ENCODE measurements at places on chromosomes 13 and 19. TPM values are rescaled to one million over a fixed set of nuclear protein-coding genes. Genes with fewer than 3 reads are reported as not detected.
A peak's percentile ranks its signal among the peaks of the same experiment; 100 is the strongest.

- peaks cover 4% of the 10 kb centered on the region for H3K36me3 ChIP-seq
- peaks cover 27% of the 10 kb centered on the region for H3K27me3 ChIP-seq
- H3K27ac ChIP-seq, result no peak overlapping the region
- no peaks in the 10 kb centered on the region for H3K4me1 ChIP-seq
- H3K4me3 ChIP-seq, result no peak overlapping the region
- DNase-seq, result no peak
Measured at GRCh38 chr19:17022738-17023137, 3.9 kb downstream of the CPAMD8 start.

DNA sequence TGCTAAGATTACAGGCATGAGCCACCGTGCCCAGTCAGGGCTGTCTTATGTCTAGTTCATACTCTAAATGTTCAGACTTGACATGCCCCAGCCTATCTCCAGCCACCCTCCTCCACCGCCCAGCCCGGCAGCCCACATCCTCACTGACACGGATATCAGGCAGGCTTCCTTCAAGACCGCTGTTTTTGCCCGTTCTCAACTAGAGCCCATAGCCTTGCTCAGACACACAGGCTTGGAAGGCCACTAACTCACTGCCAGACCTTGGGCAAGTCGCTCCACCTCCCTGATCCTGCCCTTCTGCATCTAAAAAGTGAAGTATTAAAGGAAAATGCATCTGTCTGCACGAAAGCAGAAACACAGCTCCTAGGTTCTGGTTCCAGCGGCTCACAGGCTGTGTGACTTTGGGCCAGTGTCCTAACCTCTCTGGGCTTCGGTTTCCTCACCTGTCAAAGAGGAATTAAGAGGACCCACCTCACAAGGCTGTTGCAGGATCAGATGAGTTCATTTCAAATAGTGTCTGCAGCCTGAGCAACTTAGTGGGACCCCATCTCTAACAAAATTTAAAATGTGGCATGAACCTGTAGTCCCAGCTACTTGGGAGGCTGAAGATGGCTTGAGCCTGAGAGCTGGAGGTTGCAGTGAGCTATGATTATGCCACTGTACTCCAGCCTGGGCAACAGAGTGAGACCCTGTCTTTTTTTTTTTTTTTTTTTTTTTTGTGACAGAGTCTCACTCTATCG, 14.5 kb upstream of the CERS4 start:
- no peaks in the 10 kb centered on the region for H3K36me3 ChIP-seq
- H3K27ac ChIP-seq, result peak overlapping the region; percentile 90
- peak overlapping the region; percentile 83 for H3K4me3 ChIP-seq
- H3K27me3 ChIP-seq, result no peaks in the 10 kb centered on the region
- peak; percentile 69 for DNase-seq
- peaks cover 52% of the 10 kb centered on the region for H3K4me1 ChIP-seq

DNA sequence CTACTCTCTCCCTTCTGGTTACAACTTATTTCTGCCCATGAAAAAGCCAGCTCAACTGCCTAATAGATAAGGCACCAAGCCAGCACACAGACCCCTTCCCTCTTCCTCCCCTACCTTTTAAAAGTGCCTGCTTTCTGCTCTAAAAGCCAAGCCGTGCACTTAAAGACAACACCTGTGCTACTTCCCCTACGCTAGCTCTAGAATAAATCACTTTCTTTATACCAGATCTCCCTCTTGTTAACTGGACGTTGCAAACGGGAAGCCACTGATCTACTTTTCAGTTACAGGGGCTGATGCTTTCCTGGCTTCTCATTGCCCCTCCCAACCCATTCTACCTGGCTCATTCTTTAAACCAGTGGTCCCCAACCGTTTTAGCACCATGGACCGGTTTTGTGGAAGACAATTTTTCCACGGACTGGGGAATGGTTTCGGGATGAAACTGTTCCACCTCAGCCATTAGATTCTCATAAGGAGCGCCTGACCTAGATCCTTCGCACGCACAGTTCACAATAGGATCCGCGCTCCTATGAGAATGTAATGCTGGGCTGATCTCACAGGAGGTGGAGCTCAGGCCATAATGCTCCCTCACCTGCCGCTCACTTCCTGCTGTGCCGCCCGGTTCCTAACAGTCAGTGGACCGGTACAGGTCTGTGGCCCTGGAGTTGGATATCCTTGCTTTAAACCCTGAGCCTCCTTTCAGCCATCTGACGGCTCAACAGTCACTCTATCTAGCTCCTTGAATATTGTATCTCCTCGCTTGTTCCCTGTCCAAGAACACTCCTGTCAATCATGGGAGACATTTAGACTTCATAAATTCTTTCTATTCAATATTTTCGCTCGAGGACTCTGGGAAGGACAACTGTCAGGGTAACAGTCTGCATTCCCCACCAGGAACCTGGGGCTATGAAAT, 841 bp upstream of the ZNF223 start:
- DNase-seq, result peak; percentile 20
- peak overlapping the region; percentile 52 for H3K27ac ChIP-seq
- H3K27me3 ChIP-seq, result peaks cover 6% of the 10 kb centered on the region
- peaks cover 23% of the 10 kb centered on the region for H3K4me1 ChIP-seq
- peaks cover 23% of the 10 kb centered on the region for H3K36me3 ChIP-seq

- H3K27me3 ChIP-seq, result no peaks in the 10 kb centered on the region
- H3K36me3 ChIP-seq, result no peaks in the 10 kb centered on the region
- peak overlapping the region; percentile 5 for H3K4me3 ChIP-seq
- H3K4me1 ChIP-seq, result peaks cover 16% of the 10 kb centered on the region
Measured at GRCh38 chr13:100520936-100521850, 67.4 kb downstream of the GGACT start.

GRCh38 chr13:113623491-113624234, 34.3 kb downstream of the ATP4B start:
- no peak overlapping the region for H3K27ac ChIP-seq
- peaks cover 17% of the 10 kb centered on the region for H3K36me3 ChIP-seq
- H3K4me1 ChIP-seq, result no peaks in the 10 kb centered on the region
- no peak for DNase-seq
- no peaks in the 10 kb centered on the region for H3K27me3 ChIP-seq

- no peaks in the 10 kb centered on the region for H3K4me1 ChIP-seq
- no peak overlapping the region for H3K27ac ChIP-seq
- no peaks in the 10 kb centered on the region for H3K36me3 ChIP-seq
- no peak for DNase-seq
- no peak overlapping the region for H3K4me3 ChIP-seq
Measured at GRCh38 chr13:71524613-71525304, 342.2 kb downstream of the DACH1 start.

GRCh38 chr19:6751189-6751588, 11.7 kb downstream of the TRIP10 start:
- H3K4me3 ChIP-seq, result no peak overlapping the region
- H3K4me1 ChIP-seq, result peaks cover 10% of the 10 kb centered on the region
- no peak overlapping the region for H3K27ac ChIP-seq
- DNase-seq, result no peak
- H3K36me3 ChIP-seq, result peaks cover 3% of the 10 kb centered on the region

DNA sequence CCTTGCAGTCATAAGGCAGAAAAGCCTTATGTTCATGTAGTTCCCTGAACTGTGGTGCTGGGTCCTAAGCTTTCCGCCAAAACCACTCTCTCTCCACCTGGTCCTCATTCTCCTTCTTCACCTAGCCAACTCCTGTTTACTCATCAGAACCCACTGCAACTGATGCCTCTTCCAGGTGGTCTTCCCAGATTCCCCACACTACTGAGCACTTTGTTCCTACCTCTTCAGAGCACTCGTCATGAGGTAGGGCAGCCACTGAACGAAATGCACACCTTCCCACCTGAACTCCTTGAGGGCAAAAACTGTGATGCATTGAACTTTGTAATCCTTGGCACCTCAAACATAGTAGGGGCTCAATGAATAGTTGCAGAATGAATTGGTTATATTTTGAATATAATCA, 100.4 kb downstream of the DOCK9 start:
- H3K27ac ChIP-seq, result peak overlapping the region; percentile 3
- no peak for DNase-seq
- no peak overlapping the region for H3K4me3 ChIP-seq
- H3K36me3 ChIP-seq, result peaks cover 34% of the 10 kb centered on the region
- peaks cover 38% of the 10 kb centered on the region for H3K4me1 ChIP-seq
- H3K27me3 ChIP-seq, result no peaks in the 10 kb centered on the region

GRCh38 chr19:45497791-45498190, 452 bp upstream of the PPM1N start:
- no peaks in the 10 kb centered on the region for H3K36me3 ChIP-seq
- DNase-seq, result no peak

GRCh38 chr13:97212601-97213040, 9.5 kb upstream of the MBNL2 start:
- peaks cover under 1% of the 10 kb centered on the region for H3K36me3 ChIP-seq
- no peak for DNase-seq
- H3K4me1 ChIP-seq, result peaks cover 22% of the 10 kb centered on the region
- no peaks in the 10 kb centered on the region for H3K27me3 ChIP-seq
- H3K27ac ChIP-seq, result peak overlapping the region; percentile 4
- H3K4me3 ChIP-seq, result no peak overlapping the region

- H3K27ac ChIP-seq, result peak overlapping the region; percentile 76
- no peaks in the 10 kb centered on the region for H3K27me3 ChIP-seq
- H3K4me3 ChIP-seq, result peak overlapping the region; percentile 85
- peaks cover 44% of the 10 kb centered on the region for H3K4me1 ChIP-seq
Measured at GRCh38 chr19:2049741-2050348, 1.2 kb downstream of the MKNK2 start.

DNA sequence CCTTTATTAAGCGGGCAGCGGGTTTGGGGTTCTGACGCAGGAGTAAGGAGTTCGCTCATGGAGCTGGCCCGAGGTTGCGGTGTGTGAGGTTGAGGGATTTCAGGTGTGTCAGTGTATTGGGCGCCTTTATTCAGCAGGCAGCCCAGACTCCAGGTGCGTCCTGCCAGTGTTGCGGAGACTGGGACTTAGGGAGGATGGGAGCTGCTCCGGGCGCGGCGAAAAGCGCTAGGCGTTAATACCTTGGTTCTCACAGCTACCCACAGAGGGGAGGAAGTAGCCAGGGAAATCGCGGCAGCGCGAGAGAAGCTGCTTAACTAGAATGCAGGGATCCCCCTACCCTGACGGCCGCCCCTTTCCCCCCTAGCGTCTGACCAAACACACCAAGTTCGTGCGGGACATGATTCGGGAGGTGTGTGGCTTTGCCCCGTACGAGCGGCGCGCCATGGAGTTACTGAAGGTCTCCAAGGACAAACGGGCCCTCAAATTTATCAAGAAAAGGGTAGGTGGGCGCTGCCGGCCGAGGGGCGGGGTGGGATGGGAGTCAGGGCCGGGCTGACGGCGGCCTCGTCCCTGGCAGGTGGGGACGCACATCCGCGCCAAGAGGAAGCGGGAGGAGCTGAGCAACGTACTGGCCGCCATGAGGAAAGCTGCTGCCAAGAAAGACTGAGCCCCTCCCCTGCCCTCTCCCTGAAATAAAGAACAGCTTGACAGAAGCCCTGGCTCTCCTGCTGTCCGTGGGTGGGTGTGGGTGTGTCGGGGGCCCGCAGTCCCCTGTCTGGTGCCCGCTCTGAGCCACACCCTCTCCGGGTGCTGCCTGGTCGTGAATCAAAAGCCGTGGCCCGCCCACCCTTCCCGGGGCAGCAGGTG, 1.1 kb downstream of the RPL36 start:
- H3K36me3 ChIP-seq, result peaks cover 8% of the 10 kb centered on the region
- peak; percentile 59 for DNase-seq
- H3K4me1 ChIP-seq, result peaks cover 43% of the 10 kb centered on the region

DNA sequence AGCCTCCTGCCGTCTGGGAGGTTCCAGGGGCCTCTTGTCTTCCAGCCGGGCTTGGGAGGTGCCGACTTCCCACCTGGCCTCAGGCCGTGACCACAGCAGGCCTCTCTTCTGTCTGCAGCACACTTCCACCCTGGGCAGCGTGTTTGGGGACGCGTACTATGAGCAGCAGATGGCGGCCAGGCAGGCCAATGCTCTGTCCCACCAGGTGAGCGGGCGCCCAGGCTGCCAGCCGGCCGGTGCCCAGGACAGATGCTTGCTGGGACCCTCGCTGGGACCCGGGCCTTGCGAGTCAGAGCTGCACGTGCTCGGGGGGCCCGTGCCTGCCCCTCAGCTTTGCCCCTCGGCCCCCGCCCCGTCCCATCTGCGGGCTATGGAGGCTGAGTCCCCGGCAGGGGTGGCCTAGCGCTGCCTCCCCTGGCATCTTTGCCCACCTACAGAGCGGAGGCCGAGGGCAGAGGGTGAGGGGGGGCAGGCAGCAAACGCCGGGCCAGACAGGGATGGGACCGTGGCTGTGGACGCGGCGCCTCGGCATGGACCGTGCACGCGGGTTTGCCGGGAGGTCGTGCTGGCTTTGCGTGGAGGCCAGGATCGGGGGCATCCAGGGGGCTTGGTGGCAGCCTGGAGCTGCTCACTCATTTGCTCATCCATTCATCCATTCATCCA, 16.2 kb downstream of the COMP start:
- DNase-seq, result no peak
- H3K4me3 ChIP-seq, result no peak overlapping the region
- no peaks in the 10 kb centered on the region for H3K36me3 ChIP-seq
- H3K27ac ChIP-seq, result no peak overlapping the region

DNA sequence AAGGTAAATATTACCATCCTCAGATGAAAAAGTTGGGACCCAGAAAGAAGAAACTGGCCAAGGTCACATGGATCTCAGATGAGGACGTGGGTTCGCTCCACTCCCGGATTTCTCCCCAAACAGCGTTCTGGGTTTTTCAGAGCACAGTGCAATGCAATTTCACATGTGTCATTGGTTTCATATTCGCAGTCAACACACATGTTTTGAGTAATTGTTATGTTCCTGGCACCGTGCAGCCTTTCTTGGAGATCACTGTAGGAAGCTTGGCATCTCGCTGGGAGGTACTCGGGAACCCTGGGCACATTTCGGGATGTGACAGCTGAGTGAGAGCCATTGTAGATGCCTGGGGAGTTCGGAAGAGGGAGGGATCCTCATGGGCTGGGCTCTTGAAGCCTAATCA, 26.2 kb upstream of the CEBPG start:
- H3K27ac ChIP-seq, result no peak overlapping the region
- H3K27me3 ChIP-seq, result peaks cover 27% of the 10 kb centered on the region
- no peak overlapping the region for H3K4me3 ChIP-seq
- no peaks in the 10 kb centered on the region for H3K36me3 ChIP-seq
- no peak for DNase-seq

DNA sequence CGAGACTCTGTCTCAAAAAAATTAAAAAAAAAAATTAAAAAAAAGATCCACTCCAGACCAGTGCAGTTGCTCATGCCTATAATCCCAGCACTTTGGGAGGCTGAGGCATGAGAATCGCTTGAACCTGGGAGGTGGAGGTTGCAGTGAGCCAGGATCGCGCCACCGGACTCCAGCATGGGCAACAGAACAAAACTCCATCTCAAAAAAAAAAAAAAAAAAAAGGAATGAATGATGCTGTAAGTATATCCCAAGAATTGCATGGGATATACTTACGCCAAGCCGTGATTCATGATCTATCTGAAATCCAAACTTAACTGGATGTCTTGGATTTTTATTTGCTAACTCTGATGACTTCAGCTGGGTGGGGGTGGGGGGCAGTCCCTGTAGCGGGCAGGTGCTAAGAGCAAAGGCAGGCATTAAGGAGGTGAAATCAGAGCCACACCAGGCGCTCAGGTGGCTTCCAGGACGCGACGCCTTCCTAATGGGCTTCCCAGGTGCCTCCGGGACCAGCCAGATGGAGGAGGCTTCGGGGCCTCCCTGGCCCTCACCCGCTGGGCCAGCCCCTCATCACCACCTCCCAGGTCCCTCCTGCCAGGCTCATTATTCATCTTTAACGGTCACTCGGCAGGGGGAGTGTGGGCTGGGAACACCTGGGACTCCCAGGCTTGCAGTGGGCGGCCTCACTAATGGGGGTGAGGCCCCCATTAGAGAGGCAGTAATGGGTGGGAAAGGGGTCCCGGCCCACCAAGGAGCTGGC, 11.4 kb upstream of the FUT5 start:
- no peak overlapping the region for H3K4me3 ChIP-seq
- H3K27me3 ChIP-seq, result peaks cover 18% of the 10 kb centered on the region
- H3K4me1 ChIP-seq, result no peaks in the 10 kb centered on the region
- H3K36me3 ChIP-seq, result no peaks in the 10 kb centered on the region

GRK1 gene
- not detected for total RNA-seq

NCCRP1 gene
- total RNA-seq, result not detected

CNFN gene
- 2.1 TPM for total RNA-seq

ZNF784 gene
- 4.3 TPM for total RNA-seq

C5AR1 gene
- total RNA-seq, result 3.0 TPM

ZNF541 gene
- total RNA-seq, result 0.96 TPM

ACOD1 gene
- total RNA-seq, result not detected
